NK-92 treated with Interleukin-12 subunit alpha and Interleukin-12 subunit beta, amount 100 ng/mL, for 24 hours (cell line): ENCODE measurements at places on chromosomes 6 and 20.

GRCh38 chr6:154361476-154361875 lies 4.9 kb upstream of the IPCEF1 start:
- DNase-seq: no peak

GRCh38 chr6:108778421-108779186 lies 69.6 kb upstream of the ARMC2 start:
- DNase-seq: no peak

DNA sequence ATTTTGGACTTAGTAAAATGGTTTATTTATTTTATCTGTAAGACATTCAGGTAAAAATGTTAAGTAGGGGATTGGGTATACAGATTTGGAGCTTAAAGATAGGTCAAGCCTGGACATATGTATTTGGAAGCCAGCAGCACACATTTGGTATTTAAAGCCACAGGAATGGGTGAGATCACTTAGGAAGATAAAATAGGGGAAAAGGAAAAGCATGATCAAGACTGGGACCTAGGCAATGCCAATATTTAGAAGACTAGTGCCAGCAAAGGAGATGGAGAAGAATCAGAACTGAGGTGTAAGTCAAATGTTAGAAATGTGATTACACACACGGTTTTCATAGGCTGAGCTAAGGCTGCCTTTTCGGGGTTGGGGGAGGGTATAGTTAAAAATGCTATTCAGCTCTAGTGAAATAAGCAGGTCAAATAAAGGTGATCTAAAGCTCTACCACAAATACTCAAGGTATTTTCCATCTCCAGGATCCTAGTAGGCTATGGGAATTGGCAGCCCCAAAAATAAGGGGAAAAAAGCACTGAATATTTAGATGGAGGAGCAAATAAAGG lies 20.6 kb downstream of the SLC2A12 start:
- DNase-seq: no peak

- peak; percentile 35 for DNase-seq
These were observed 18.4 kb upstream of the ZNF76 start for GRCh38 chr6:35240838-35241801.

DNA sequence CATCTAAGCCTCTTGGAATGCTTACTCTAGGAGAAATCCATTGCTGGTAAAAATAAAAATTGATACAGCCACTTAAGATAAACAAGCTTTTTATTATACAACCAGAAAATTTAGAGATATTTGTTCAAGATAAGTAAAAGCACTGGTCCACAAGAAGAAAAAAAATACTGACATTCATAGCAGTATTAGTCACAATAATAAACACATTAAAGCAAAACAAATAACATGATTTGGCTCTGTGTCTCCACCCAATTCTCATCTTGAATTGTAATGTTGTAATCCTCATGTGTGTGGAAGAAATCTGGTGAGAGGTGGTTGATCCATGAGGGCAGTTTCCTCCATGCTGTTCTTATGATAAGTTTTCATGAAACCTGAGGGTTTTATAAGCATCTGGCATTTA lies 1093.5 kb upstream of the ADGRB3 start:
- DNase-seq: no peak

- no peak for DNase-seq
These were observed 67.1 kb upstream of the ADGRF4 start for GRCh38 chr6:47631269-47631772.

DNA sequence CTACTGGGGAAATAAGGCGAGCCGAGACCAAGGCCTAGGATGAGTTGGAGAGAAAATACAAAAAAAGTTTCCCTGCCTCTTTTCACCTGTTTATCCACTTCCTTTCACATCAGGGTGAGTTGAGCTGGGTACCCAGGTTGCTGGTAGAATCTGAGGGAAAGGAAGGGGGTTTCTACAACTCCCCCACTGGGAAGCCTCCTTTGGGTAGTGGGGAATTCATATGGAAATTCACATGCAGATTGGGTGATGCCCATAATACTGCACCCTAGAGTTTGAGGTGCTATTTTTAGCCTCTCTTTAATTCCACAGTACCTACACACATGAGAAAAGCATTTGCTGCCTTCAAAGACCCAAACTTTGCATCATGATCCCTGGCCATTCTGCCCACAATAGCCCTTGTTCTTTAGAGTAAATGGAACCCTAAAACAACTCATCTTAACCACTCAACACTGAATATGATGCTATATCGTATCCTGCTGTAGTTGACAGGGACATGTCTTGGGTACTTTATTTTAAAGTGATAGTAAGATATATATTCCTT lies 2.7 kb downstream of the OSTM1 start:
- no peak for DNase-seq

DNA sequence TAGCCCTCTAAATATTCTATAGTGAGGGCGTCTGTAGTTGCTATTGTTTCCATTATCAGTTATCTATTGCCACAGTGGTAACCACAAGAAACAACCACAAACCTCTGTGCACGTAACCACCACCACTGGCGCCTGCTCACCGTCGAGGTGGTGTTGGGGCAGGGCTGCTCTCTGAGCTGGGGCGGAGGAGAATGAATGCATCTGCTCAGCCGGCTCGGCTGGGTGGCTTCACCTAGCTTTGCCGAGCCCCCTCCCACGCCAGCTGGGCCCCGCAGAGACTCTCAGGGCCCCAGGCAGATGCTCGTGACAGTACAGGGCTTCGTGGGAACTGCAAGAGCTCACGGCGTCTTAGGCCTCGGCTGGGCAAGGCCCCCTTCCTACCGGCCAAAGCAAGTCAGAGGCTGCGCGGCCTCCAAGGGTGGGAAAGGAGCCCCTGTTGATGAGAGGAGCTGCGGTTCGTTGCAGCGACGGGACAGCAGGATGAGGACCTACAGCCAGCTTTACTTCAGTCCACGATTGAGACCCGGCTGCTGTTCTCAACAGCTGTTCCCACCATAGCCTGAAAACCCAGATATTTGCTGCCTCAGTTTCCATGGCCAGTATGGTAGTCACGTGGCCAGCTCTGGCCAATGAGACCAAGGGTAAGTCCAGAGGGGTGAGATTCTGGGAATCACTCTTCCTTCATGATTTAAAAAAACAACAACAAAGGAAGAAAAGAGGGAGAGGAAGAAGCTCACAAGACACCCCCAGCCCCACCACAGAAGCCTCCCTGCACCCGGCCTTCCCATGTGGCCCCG lies 120.2 kb upstream of the AFDN start:
- DNase-seq: peak; percentile 65

GRCh38 chr6:42443312-42444060 lies 8.2 kb downstream of the TRERF1 start:
- DNase-seq: no peak

- no peak for DNase-seq
These were observed 140.2 kb upstream of the MMS22L start for GRCh38 chr6:97423190-97423589.

DNA sequence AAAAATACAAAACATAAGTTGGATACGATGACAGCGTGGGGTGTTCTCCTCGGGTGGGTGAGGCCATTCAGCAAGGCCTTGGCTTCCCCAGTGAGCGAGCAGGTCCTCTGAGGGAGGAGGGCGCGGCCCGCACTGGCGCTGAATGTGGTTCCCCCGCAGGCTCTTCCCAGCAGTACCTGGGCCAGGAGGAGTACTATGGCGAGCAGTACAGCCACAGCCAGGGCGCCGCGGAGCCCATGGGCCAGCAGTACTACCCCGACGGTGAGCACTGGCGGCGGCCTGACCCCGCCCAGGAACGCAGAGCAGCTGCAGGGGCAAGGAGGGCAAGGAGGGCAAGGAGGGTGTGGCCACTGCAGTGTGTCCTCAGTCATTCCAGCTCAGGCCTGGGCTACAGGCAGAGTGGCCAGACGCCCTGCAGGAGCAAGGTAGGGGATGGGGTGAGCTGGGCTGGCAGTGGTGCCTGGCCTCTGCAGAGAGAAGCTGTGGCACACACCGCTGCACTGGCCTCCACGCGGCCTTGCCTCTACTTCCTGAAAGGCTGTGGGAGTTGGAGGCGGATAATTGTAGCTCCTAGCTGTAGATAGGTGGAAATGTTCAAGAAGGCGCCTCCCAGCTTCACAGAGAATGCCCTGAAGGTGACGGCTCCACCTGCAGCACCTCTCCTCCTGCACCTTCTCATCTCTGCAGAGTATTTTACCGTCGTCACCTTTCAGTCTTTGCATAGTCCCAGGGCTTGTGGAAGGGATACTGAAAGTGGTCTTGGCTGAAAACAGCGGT lies 18.7 kb upstream of the MTG2 start:
- no peak for DNase-seq

GRCh38 chr6:102581378-102582124 lies 1188.0 kb downstream of the GRIK2 start:
- no peak for DNase-seq

GRCh38 chr20:53547664-53548239 lies 45.9 kb downstream of the ZNF217 start:
- DNase-seq: no peak

DNA sequence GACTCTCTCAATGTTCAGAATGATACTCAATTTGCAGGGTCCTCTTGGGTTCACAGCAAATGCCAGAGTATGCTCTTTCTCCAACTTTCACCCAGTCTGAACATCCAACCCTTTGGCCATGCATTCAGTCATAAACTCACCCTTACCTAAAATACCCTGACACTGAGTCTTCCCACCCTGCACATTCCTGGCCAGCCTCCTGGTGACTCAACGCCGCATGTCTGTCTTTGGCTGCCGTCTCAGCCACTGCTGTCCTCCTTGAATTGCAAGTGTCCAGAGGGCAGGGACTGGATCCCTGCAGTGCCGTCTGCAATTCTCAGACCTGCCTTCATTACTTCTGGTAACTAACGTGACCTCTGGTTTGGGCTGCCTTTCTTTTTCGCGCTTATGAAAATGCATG lies 593.4 kb downstream of the QKI start:
- no peak for DNase-seq

GRCh38 chr6:161271343-161272030 lies 2.4 kb downstream of the AGPAT4 start:
- DNase-seq: no peak

DNA sequence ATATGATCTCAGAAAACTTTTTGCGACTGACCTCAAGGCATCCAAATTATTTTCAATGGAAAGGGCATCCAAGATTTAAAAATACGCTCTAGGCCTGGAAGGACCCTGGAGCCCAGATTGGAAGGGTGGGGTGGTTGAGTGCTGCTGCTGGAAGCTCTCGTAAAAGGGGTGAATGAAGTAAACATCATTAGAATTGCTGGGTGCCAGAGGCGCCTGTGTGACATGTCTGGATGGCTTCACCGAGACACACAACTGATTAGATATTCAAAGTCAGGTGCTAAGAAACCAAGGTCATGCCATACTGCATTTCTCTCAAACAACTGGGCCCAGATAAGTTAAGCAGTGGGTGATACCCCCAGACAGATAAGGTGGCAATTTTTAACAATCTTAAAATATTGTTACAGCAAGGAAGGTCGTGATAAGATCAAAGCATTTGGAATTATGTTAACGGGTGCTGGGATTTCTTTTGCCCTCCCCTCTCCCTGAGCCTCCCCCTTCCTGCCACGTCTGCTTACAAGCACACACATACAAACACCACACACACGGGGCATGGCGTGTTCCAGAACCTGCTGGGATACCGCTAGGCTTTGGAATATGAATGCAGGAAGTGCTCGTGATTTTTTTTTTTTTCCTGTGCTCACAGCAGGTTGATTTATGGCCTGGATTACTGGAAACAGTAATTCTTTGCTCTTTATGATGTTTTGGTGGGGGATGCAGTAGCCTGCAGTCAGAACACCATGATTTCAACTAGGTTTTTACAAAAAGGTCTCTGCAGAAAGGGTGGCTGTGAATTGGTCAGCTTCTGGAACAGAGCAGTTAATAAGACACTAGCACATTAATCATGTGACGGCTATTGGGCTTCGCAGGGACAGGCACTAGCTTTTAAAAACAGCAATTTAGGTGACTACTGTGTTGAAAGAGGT lies 551.2 kb downstream of the QKI start:
- DNase-seq: no peak

GRCh38 chr6:43843097-43843645 lies 73.2 kb downstream of the VEGFA start:
- no peak for DNase-seq

DNA sequence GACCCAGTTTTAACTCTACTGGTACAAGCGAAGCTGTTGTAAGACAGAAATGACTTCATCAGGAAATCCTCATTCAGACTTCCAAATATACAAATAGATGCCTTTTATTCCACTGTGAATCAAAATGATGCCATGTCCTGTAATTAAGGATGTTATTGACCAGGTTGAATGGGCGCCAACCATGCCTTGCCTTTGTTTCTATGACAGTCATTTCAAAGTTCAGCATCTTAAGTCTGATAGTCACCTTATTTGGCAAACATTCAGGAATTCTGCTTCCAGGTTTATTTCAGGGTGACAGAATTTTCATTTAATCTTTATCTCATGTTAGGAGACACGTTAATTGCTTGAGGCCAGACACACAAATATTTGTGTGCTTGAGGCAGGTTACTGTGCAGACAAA lies 592.8 kb upstream of the JAG1 start:
- DNase-seq: no peak

DNA sequence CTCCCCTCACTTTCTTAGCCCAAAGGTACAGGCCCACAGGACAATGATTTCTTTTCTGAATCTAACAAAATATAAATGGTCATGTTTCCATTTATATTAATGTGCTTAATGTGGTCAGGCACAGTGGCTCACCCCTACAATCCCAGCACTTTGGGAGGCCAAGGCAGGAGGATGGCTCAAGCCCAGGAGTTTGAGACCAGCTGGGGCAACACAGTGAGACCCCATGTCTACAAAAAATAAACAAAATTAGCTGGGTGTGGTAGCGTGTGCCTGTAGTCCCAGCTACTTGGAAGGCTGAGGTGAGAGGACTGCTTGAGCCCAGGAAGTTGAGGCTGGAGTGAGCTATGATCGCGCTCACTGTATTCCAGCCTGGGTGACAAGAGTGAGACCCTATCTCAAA lies 77.2 kb upstream of the TULP1 start:
- no peak for DNase-seq

GRCh38 chr6:35415065-35415891 lies 36.9 kb upstream of the FANCE start:
- no peak for DNase-seq

DNA sequence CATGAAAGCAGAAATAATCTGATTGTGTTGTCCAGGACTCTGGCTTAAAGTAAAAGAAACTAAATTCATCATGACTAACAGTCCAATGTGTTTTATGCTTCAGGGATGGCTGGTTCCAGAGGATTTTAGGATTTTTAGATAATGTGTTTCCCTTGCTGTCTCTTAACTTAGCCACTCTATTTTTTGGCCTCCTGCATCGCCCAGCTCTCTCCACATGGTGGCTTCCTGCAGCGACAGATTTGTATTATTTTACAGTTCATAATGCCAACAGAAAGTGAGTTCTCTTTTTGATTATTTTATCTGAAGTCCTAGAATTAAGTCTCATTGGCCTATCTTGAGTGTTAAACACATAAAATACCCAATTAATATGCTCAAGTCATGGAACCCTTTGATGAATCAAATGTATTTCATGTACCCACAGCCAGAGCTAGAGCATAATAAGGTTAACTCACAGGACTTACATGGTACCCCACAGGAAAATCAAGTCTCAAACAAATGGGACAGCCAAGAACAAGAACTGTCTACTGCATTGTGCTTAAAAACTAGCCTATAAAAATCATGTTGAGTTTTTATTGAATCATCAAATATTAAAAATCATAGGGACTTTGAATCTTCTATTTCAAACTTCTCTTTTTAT lies 582.5 kb downstream of the DOK5 start:
- DNase-seq: no peak
